ENCODE measurements at places on chromosomes 1 and 21.

DNA sequence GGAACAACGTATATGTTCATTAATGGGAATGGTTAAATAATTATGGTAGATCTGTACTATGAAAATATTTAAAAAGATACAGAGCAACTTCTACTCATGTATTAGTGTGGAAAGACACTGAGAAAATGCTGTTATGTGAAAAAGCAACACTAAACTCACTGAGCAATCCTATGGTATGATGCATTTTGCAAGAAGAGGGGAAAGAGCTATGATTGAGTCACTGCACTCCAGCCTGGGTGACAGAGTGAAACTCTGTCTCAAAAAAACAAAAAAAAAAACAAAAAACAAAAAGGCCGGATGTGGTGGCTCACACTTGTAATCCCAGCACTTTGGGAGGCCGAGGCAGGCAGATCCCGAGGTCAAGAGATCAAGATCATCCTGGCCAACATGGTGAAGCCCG lies 44.4 kb downstream of the ATP5PO start:
- no peak for DNase-seq

DNA sequence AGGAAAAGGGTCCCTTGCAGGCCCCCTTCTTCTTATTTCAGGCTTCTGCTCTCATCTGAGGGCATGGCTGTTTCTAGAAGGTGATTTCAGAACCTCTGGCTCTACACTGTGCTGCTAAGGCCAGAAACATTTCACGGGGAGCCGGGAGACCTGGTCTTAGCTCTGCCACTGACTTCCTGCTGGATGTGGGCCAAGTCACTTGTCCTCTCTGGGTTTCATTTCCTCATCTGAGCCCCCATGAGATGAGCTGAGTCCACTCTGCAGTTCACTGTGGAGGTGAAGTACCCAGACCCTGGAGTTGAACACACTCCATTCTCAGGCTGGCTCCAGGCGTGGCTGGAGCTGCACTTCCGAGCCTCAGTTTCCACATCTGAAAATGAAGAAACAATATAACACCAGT lies 2.1 kb downstream of the PADI1 start:
- DNase-seq = no peak

DNA sequence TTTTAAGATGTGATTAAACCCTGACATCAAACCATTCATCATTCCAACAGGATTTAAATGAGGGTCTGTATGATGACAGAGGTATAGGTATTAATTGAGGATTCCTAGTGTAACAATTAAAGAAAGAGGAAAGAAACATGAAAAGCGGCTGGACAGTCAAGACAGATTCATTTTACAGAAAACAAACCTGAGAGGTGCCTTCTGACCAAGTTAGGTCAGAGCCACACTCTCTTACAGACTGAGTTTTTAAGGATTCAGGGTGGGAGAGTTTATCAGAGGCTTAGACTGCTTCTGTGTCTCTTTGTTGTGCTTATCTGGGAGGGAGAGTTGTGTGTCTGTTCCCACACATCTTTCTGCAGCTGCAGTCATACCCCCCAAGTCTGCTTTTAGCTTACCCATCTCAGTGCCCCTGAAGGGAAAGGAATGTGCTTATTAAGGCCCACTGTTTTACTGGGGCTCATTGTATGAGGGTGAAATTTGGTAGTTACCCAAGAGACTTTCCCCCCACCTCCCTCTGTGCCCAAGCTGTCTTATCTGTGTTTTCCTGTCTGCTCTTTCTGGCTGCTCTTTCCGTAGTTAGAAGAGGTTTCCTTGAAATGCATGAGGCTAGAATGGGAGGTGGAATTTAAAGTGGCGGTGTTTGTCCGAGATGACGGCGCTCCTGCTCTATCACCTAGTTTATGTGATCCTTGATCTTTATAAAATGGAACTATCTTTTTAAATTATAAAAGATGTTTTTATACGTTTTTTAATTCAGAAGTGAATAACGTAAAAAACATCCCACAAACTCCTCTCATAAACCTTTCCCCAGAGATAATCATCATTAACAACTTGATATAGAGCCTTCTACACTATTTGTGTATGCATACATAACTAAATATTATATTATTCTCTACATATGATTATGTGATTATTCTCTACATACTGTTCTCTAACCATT lies 96.0 kb upstream of the TNFSF4 start:
- no peak for DNase-seq

DNA sequence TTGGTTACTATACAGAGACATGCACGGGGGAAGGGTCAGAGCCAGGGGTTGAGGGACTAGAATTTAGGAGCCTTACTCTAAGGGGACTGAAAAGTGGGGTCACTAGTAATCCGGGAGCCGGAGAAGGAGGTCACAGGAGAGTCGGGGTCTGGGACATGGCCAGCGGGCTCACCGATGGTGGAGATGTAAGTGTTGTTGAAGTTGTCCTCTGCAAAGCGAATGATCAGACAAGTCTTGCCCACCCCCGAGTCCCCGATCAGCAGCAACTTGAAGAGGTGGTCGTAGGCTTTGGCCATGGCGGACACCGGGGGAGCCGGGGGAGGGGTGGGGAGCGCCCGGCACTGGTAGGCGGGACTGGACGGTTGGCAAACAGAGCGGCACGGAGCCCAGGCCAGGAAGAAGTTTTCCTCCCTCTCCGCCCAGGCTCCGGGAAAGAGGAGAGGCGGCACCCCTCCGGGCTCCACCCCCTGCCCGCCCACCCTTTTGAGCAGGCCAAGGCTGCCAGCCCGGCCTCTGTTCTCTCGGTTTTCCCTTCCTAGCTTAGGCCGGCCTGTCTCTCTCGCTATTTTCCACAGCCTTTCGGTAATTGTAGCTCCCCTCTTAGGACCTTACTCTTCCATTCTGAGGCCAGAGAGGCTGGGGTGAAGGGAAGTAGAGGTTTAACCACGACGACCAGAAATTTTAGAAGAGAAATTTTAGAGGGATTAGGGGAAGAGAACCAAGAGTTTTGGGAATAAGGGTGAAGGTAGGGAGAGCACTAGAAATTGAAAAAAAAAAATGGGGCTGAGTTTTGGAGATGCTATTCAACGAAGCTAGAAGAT lies at the start of gene RAB13:
Gene RAB13, minus strand, starts transcription at position 399 of the 821 bp plus-strand sequence. Its CDS starts 103 bp downstream, at position 296.
- DNase-seq = no peak

- DNase-seq = no peak
These were observed 1.6 kb downstream of the DNMT3L start for GRCh38 chr21:44260066-44260465.

DNA sequence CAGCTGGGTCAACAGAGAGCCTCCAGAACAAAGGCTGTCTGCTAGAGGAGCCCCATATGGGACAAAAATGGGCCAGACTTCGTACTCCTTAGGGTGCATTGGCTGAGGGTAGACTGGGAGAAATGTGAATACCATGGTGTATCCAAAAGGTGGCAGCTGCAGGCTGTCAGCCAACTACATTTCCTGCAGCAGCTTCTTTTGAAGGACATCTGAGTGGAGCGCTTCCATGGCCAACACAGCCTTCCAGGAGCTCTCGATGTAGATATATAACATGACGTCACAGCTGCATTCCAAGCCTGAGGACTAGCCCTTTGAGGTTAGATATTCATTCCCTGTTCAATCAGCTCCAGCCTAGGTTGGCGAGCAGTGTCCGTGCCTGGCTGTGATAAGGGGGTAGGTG lies 107.7 kb downstream of the MAB21L3 start:
- DNase-seq = no peak

GRCh38 chr1:213417846-213418245 lies 366.8 kb downstream of the RPS6KC1 start:
- no peak for DNase-seq

- DNase-seq = no peak
These were observed 35.6 kb downstream of the NUF2 start for GRCh38 chr1:163357378-163357777.

DNA sequence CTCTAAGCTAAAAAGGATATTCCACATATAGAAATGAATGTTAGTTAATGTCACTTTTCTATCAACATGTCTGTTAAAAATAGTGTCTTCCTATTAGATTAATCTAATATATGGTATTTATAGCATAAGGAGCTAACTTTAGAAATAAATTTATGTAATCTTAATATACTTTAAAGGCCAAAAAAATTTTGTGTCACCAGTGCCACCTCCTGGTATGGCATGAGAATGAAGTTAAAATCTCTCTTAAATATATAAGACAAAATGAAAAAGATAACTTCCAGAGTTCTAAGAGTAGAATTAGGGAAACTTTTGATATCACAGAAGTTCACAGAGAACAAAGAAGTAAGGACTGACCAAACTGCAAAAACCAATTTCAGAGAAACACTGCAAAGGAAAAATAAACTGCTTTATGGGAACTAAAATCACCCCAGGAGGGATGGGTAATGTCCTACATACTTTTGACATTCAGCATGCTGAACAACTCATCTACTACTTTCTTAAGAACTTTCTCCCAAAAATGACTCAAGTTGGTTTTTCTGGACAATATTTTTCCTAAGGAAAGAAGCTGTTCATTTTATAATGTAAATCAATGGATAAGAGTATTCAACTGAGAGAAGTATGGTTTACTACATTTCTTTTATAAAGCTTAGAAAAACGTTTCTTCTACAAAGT lies 82.8 kb downstream of the TRIM33 start:
- DNase-seq = peak; percentile 6

- no peak for DNase-seq
These were observed 85.2 kb upstream of the ADAM30 start for GRCh38 chr1:119981496-119981895.

- DNase-seq = no peak
These were observed 19.3 kb upstream of the FOXO6 start for GRCh38 chr1:41341772-41342562.

DNA sequence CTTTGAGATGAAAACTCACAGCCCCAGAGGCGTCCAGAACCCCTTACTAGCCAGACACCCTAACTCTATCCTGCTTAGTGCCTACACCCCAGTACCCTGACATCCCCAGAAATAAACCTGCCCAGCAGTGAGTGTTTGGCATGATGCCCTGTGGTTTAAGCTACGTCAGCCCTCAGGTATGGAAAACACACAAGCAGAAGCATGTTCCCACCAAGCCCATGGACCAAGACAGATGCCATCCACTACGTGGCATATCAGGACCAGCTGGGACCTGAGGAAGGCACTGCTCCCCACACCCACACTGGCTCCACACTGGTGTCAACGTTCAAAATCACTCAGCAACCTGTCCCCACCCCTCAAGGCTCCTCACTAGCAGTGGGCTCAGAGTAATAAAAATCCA lies 116.4 kb downstream of the SYT2 start:
- DNase-seq = no peak
